ENCODE measurements at places on chromosomes 5 and 9.

DNA sequence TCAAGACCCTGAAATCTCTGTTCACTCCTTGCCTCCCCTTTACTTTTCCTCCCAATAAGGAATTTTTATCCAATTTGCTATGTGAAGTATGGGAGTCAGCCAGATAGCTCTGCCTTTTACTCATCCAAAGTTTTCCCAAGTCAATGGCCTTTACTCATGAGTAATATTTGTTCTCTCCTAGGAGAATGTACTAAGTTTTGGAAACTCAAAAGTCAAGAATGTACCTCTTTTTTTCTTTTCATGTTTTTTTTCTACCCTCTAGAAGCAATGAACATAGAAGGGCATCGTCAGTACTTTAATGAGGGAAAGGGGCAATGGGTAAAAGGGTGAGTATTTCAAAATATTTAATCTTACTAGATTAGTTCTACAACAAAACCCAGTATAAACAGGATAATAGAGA, 140.2 kb upstream of the SGCD start:
- DNase-seq: no peak

GRCh38 chr5:112279082-112279481, 140.0 kb downstream of the EPB41L4A start:
- no peak for DNase-seq

DNA sequence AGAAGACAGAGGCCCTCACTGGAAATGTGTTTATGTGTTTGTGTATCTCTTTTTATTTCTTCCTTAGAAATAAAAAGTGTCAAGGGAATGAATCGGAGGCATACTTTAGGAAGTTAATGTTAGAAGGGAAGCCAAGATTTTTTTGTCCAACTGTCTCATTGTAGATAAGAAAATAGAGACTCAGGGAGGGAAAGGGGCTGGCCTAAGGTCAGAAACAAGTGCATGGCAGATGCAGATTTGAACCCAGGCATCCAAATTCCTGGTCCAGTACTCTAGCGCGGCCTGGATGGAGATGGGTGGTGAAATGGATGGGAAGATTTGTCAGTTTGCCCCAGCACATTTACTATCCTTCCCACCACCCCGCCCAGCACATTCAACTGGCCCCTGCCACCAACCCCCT, 19.8 kb upstream of the TNIP1 start:
- DNase-seq: no peak

DNA sequence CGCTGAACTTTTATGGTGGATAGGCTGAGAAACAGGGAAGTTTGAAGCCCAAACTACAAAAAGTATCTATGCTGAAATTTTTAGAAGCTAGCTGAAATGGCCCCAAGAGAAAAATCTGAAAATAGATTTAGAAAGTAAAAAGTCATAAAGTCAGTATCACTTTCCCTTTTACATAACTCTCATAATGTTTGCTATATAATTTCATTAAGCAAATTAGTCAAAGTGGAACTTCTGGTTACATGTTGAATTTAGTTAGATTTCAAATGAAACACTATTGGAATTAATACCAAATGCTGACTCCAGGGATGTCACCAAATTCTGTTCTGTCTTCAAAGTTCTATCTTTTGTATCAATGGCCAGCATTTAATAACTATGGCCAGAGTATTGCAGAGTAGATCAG, 126.9 kb downstream of the TTC39B start:
- no peak for DNase-seq

DNA sequence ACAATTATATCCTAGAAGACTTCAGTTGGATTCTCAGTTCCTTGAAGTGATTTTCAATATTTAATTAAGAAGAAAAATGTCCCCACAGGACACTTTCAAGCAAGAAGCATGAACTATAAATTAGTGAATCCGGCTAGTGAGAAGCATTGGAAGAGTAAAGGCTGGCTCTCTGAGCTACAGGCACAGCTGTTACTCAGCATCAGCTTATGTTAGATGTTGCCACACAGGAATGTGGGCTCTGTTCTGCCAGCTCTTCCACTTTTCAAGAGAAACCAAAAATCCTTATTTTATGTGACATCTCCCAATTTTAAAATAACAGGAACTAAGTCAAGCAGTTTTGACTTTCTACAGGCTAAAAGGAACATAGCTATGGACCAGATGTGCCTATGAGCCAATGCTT, 14.9 kb downstream of the ZNF474 start:
- no peak for DNase-seq

DNA sequence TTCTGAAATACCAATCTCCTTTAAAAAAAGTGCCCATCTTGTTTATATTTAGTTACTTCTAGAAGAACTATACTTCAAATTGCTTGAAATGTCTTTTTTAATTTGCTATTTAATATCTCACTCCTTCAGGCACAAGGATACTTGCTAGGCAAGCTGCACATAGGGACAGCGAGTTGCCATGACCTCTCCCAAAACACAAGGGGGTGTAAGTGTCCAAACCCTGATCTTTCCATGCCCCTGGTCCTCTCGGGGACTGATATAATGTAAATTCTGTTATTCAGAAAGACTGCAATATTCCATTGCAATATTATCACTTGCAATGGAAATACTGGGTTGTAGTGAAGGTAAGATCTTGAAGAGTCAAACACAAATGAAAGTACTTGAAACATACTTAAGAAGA, 480.4 kb downstream of the CETN3 start:
- no peak for DNase-seq

GRCh38 chr9:111610149-111610548, 10.7 kb upstream of the PTGR1 start:
- DNase-seq: no peak

DNA sequence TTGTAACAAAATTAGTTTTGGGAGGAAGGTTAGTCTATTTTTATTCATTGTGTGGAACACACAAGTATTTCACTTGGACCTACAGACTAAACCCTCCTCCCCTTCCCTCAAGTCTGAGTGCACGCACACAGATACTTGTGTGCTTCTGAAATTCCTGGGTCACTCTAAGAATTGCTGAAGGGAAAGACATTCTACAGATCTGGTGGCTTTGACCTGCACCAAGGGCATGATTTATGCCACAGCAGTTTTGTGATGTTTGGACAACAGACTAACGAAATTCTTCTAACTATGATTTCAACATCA, 150.5 kb downstream of the ARL15 start:
- no peak for DNase-seq

GRCh38 chr5:174581894-174582293, 142.5 kb upstream of the MSX2 start:
- no peak for DNase-seq

DNA sequence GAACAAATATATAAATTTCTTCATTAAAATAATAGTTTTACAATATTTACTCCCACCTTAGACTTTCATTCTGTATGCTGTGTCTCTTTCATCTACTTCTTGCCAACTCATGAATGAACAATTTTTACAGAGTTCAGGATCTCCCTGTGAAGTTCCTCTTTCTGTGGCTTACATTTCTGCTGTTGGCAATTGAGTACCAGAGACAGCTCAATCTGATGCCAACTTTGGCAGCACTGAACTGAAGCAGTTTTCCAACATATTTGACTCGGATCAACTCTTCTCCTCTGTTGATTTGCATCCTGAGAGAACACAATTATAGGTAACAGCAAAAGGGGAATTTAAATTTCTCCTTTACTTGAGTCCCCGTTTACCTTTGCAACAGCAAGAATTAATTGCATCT, 1262.2 kb downstream of the EFNA5 start:
- DNase-seq: peak; percentile 7

DNA sequence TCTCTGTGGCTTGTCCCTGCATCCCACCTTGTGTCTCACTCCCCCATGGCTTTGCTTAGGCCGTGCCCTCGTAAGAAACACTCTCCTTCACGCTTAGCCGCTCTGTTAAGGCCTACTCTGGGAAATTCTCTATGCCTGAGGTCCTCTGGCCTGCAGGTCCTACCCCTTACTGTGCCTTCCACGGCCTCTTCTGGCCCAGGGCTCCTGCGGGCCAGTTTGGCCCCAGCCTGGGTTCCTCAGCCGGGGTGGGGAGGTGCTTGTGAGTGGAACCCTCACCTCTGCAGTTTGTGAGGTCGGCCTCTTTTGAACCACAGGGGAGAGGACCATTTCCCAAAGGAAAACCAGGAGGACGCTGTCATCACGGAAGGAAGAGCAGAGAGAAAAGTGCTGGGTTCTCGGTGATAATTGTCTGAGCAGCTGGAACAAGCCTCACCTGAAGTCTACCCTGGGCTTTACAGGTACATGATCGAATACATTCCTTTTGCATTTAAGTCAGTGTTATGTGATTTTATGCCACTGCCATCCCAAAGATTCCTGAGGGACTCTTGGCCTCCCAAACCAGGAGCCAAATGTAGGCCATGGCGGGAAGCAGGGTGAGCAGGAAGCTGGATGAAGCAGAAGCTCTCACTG, 28.8 kb upstream of the GFPT2 start:
- no peak for DNase-seq

DNA sequence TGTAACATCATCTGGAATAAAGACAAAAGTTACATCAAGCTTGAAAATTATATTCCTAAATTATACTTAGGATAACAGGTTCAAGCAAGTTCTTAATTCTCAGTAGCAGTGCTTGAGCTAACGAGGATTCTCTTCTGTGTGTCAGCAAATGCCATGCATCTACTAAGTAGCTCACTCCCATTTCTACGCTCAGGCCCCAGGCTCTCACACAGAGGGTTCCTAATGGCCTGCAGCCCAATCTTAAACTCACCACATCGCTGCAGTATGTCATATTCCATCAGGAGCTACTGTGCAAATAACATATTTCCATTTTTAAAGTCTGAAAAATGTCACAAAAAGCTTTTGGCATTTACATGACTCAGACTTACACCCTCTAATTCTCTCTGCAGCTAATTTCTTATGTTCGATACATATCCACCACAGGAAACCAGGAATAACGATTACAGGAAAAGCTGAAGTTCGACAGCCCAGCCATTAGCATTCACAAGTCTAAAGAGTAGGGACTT, 474.8 kb downstream of the EFNA5 start:
- no peak for DNase-seq

DNA sequence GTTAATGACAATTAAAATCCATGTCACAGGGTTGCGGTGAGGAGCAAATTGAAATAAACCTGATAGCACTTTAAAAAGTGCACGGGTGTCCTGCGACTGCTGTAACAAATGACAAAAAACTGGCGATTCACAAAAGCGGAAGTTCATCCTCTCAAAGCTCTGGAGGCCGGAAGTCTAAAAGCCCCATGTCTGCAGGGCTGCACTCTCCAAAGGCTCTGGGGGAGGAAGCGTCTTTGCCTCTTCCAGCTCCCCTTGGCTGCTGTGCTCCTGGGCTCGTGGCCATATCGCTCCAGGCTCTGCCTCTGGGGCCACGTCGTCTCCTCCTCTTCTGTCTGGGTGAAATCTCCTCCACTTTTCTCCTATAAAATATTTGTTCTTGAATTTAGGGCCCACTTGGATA, 273.9 kb upstream of the IRX2 start:
- DNase-seq: no peak

DNA sequence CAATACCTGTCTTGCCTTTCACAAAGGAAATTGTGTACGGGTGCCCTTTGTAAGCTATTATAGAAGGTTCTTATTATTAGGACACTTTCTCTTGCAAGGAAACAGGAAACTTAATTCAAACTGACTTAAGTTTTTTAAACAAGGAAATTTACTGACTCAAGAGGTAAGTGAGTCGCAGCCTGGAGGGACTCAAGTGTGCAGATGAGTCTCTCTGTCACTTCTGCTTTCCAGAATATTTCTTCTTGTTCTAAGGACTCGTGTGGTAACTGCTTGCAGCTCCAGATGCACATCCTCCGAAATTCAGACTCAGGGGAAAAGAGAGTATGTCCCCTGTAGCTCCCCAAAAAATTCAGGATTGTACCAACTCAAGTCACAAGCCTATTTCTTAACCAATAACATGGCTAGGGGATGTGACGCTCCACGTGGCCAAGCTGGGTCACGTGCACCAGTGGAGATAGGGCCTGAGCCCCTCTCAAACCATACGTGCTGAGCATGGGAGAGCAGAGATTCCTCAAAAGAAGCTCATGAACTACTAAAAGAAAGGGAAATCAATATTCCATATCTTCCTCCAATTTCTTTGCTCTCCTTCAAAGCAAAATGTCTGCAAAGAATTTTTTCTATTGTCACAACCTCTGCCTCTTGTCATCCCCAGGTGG, 49.2 kb upstream of the ERCC6L2 start:
- DNase-seq: no peak

- DNase-seq: no peak
These were observed 54.7 kb downstream of the GLDC start for GRCh38 chr9:6590772-6591384.

GRCh38 chr5:149796836-149797235, 66.7 kb downstream of the PPARGC1B start:
- no peak for DNase-seq

- no peak for DNase-seq
These were observed 6.1 kb upstream of the ANGPTL2 start for GRCh38 chr9:127128341-127129072.

DNA sequence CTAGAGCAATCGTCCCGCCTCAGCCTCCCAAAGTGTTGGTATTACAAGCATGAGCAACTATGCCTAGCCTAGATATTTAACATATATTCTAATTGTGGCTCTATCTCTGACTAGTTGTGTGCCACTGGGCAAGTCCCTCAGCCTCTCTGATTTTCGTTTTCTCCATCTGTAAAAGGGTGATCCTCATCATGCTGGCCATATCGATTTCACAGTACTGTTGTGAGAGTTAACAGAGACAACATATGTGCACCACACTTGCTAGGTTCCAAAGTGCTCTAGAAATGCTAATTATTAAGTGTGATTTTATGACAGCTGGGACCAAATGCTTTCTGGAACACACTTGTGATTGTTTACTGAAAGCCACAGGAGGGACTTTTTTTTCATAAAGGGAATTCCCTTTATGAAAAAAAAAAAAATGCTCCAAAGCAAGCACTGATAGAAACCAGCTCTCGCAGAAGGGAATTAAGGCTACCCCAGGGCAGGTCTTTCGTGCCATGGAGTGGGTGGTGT, 78.5 kb upstream of the EPB41L4B start:
- no peak for DNase-seq

DNA sequence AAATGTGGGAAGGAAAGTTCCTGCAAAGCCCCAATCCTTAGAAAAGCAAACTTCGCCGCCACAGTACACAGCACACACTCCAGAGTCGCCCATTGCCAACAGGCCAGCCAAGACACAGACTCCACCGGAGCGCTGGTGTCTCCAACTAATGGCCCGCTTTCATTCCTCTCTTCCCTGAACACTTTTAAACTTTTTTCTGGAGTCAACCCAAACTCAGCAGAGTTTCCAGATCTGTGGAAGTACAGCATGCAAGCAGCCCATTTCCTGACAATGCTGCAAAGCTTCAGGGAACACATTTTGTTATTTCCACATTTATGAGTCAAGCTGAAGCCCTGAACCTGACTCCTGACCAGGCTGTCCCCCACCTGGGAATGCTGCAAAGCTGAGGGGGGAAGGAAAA, 351.9 kb downstream of the NFIB start:
- no peak for DNase-seq

DNA sequence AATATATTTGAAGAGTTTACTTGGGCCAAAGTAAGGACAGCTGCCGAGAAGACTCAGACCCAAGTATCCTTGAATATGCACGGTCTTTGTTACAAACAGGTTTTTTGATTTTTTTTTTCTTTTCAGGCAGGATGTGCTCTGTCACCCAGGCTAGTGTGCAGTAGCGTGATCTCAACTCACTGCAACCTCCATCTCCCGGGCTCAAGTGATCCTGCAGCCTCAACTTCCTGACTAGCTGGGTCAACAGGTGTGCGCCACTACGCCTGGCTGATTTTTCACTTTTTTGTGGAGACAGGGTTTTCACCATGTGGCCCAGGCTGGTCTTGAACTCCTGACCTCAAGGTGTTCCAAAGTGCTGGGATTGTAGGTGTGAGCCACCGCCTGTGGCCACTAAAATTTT, 27.4 kb downstream of the JMY start:
- DNase-seq: no peak
